ENCODE measurements at places on chromosomes 11 and 22.
A peak's percentile ranks its signal among the peaks of the same experiment; 100 is the strongest.

DNA sequence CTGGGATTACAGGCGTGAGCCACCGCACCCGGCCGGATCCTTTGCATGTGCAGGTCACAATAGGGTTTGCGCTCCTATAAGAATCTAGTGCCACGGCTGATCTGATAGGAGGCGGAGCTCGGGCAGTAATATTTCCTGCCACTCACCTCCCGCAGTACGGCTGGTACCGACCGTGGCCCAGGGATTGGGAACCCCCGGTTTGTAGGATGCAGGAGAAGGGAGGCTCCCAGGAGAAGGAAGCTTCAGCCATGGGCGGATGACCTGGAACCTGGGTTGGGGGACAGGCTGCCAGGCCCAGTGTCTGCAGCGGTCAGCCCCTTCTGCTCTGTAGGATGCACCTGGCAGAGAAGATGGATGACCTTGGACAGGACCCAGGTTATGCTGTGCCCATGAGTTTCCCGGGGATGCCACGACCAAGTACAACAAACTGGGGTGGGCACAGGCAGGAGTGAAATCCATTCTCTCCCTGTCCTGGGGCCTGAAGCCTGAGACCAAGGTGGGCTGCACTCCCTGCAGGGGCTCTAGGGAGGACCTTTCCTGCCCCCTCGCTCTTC, 818.9 kb downstream of the BRD1 start:
- DNase-seq = no peak

GRCh38 chr11:70398834-70399680, 728 bp downstream of the CTTN start:
- no peak for DNase-seq

- no peak for DNase-seq
Measured at GRCh38 chr11:1916986-1917522, 2.4 kb upstream of the TNNT3 start.

DNA sequence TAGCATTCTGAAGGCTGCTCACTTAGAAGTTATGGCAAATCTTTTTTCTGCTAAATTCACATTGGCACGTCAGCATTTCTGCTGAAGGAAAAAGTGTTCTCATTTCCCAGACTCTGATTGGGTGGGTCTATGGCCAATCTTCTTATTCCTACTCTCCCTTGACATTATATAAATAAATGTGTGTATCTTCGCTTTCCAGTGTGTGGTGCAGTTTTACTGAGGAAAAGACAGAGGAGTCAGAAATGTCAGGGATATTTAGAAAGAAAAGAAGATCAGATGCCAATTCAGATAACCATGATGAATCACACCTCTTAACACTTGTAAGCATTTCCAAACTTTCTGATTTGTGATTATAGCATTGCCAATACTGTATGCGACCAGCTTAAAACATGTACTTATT, 3.2 kb upstream of the BDNF start:
- DNase-seq = no peak

GRCh38 chr11:69435161-69435986, 46.1 kb upstream of the LINC01488 start:
- DNase-seq = no peak

GRCh38 chr11:46663277-46663940, 37.0 kb downstream of the ARHGAP1 start:
- no peak for DNase-seq

DNA sequence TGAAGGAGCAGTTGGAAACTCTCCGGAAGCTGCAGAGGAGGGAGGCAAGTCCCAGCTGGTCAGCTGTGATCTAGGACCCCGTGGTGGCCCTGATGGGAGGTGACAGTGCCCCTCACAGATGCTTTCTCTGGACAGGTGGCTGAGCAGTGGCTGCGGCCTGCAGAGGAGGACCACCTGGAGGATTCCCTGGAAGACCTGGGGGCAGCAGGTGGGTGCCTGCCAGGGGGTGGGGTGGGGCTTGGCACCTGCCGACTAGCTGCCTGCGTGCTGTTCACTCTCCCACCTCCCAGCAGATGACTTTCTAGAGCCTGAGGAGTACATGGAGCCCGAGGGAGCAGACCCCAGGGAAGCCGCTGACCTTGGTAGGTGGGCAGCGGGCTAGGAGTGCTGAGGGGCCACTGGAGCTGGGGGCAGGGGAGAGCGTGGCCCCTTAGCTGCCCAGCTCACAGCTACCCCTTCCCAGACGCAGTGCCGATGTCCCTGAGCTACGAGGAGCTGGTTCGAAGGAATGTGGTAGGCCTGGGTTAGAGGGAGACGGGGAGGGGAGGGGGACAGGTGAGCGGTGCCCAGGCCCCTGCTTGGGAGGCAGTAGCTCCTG, 3.1 kb downstream of the SCO2 start:
- DNase-seq = no peak

DNA sequence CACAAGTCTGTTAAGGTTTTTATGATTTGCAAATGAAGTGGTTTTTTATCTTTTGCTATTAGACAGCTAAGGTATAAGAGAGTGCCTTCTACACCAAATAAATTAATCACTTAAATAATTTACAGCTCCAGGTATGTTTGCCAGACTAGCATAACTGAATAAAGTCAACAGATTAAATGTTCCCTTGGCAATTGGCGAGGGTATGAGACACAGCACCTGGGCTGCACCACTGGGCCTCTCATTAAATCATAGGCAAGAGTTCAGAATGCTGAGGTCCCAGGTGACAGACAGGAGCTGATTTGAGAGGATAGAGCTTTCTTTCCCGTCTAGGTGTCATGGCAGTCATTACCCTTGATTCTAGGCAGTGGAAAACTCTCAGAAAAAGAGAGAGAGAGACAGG, 62.6 kb upstream of the WT1 start:
- no peak for DNase-seq

- no peak for DNase-seq
Measured at GRCh38 chr11:103618528-103618927, 417.9 kb upstream of the DDI1 start.

DNA sequence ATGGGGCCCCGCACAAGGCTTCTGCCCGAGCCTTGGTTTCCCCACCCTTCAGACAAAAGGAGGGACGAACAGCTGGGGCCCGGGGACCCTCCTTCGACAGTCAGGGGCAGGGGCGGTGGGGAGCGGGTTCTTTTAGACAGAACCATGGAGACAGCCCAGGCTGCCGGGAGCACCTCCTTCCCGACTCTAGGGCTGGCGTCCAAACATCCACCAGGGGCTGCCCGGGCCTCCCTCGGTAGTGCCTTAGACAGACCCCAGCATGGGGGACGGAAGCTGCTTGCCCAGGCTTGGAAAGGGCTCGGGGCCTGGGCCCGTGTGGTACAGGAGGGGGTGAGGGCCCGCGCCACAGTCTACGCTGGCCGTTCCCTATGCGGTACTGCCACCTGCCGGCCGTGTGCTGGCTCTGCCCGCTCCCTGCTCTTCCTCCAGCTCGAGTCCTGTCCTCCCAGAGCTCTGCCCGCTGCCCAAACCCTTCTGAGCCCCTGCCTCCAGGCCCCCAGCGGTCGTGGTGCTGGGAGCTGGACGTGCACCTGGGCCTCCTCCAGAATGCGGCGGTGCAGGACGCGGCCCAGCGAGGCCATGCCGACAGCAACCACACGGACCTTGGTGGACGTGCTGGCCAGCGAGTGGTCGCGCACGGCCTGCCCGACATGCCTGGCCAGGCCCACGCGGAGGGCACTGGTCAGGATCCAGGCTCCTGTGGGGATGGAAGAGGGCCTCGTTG, 20.1 kb downstream of the TSSC4 start:
- peak; percentile 52 for DNase-seq

DNA sequence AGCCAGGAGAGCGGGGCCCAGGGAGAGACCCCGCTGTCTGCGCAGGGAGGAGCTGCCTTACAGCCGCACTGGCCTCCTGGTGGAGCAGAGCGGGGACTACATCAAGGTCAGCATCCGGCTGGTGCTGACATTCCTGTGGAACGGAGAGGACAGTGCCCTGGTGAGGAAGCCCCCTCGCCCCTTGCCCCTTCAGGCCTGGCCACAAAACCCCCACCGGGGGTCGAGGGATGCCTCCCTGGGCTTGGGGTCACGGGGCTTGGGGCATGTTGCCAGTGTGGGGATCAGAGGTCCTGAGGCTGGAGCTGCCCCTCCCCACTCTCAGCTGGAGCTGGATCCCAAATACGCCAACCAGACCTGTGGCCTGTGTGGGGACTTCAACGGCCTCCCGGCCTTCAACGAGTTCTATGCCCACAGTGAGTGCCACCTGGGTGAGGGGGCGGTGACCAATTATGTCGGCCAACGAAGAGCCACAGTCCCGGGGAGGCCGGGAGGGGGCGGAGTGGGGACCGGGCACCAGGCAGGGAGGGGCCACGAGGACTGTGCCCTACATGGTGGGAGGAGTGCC, 4.2 kb downstream of the MUC5B start:
- DNase-seq = no peak

- DNase-seq = no peak
Measured at GRCh38 chr22:30235687-30236170, 10.8 kb downstream of the LIF start.

Data from iPS DF 19.7 (cell line).